ENCODE measurements at places on chromosomes 3 and 15. TPM values are rescaled to one million over a fixed set of nuclear protein-coding genes. Genes with fewer than 3 reads are reported as not detected.

NR1I2 gene
- total RNA-seq: not detected

TM4SF1 gene
- 66.4 TPM for total RNA-seq

PARP15 gene
- total RNA-seq: 0.38 TPM

RTP3 gene
- not detected for total RNA-seq

RASGRF1 gene
- not detected for total RNA-seq

MYEF2 gene
- 2.0 TPM for total RNA-seq

SCAMP5 gene
- total RNA-seq: 0.46 TPM

TMEM212 gene
- total RNA-seq: not detected

FBXO40 gene
- total RNA-seq: not detected

THPO gene
- total RNA-seq: 1.3 TPM

VIPR1 gene
- total RNA-seq: 70.2 TPM

MED12L gene
- total RNA-seq: 0.37 TPM

PCLAF gene
- 2.2 TPM for total RNA-seq

MINDY2 gene
- 23.8 TPM for total RNA-seq

PDE12 gene
- total RNA-seq: 26.6 TPM

FES gene
- total RNA-seq: 16.9 TPM

NR2F2 gene
- total RNA-seq: 3.9 TPM

MOBP gene
- 0.13 TPM for total RNA-seq

ITGA11 gene
- total RNA-seq: 3.5 TPM

CYP1A1 gene
- total RNA-seq: 6.8 TPM

CYP19A1 gene
- total RNA-seq: 0.51 TPM

ERC2 gene
- total RNA-seq: 0.42 TPM

GPR87 gene
- total RNA-seq: 24.2 TPM

Measured in lower leg skin (tissue), 4 donors.